ENCODE measurements at places on chromosomes 16 and 17. TPM values are rescaled to one million over a fixed set of nuclear protein-coding genes. Genes with fewer than 3 reads are reported as not detected.

Gene MT1M
- not detected for total RNA-seq

Gene NCOR1
- total RNA-seq, result 112 TPM

GRCh38 chr17:36131931-36132330 is 28.3 kb downstream of the CCL4 start:
- no peak for ATAC-seq

Gene TMEM114
- not detected for total RNA-seq

DNA sequence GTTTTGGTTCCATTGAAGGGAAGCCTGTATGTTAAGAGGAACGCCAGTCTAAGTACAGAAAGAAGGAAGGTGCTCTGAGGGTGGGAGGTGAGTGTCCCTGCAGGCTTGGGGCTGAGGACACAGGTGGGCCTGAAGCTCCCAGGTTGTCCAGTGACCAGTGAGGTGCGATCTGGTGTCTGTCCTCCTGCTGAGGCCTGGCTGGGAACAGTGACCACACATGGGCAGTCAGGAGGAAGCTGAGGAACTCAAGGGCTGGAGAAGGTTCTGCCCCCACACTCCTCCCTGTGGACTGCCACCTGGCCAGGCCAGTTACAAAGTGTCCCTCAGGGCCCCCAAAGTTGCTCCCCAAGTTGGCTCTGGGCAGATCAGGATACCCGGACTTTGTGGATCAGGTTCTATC is 102.1 kb downstream of the N4BP1 start:
- ATAC-seq, result no peak
